ENCODE measurements at places on chromosomes 7 and 10.

DNA sequence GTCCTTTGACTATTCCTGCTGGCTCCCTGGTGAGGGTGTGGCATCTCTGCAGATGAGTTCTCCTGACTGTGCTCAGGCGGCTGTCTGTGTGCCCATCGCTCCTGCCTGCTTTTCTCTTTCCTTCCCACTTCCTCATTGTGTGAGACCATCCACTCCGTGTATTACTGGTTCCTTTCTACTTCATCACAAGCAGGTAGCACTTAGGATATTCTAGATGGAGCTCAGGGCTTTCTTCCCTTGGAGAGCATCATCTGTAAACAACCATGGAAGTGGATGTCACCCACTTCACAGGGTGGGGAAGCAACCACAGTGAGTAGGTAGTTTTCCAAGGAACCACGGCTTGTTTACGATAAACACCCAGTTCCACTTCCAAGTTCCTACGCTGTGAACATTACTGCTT lies 15.7 kb downstream of the DNAJB6 start:
- DNase-seq, result no peak

- DNase-seq, result no peak
Measured at GRCh38 chr10:112261281-112261822, 21.8 kb upstream of the TECTB start.

DNA sequence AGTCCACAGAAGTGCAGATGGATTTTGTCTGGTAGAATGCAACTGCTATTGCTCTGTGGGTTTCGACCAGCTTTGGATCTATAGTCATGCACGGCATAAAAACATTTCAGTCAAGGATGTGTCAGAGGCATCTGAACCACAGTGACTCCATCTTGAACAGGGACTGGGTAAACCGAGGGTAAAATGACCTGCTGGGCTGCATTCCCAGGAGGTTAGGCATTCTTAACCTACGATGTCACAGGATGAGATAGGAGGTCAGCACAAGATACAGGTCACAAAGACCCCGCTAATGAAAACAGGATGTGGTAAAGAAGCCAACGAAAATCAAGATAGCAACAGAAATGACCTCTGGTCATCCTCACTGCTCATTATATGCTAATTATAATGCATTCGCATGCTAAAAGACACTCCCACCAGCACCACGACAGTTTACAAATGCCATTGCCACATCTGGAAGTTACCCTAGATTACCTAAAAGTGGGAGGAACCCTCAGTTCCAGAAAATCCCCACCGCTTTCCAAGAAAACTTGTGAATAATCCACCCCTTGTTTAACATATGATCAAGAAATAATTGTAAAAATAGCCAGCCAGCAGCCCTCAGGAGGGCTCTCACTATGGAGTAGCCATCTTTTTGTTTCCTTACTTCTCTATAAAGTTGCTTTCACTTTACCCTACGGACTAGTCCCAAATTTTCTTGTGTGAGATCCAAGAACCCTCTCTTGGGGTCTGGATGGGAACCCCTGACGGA lies 50.7 kb upstream of the CPXM2 start:
- no peak for DNase-seq

GRCh38 chr7:4234498-4234855 lies 447.6 kb upstream of the FOXK1 start:
- no peak for DNase-seq

GRCh38 chr7:102220960-102221800 lies 65.5 kb upstream of the SH2B2 start:
- no peak for DNase-seq

GRCh38 chr7:135991322-135991721 lies 14.2 kb upstream of the MTPN start:
- DNase-seq, result no peak

GRCh38 chr10:18738835-18739234 lies 79.6 kb downstream of the ARL5B start:
- no peak for DNase-seq

GRCh38 chr7:1015196-1016121 lies 28.9 kb upstream of the GPR146 start:
- no peak for DNase-seq

DNA sequence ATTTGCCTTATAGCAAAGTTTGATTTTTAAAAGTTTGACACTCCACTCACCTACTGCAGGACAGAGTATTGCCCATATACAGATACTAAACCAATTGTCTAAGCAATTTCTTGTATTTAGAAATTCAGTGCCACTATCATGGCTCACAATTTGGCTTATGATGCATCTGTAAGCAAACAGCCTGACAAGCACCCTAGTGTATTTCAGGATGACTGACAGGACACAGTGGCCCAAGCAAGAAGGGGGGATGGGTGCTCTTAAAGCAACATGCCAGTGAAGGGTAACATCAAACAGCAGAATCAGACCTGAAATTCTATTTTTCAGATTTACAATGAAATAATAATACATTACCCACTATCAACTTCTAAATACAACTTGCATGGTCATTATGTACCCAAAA lies 30.5 kb downstream of the CTNNA3 start:
- no peak for DNase-seq

DNA sequence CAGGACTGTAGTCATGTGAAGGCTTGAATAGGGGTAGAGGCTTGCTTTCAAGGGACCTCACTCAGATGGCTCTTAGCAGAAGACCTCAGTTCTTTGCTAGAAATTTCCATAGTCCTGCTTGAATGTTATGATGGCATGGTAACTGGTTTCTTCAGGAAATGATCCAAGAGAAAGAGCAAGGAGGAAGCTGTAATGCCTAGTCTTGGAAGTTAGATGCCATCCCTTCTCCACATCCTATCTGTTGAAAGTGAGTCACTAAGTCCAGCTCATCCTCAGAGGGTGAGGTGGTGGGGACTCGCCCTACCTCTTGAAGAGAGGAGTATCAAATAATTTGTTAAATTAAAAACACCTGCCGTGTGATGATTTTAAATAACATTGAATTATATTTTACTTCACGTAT lies 4.6 kb downstream of the MGAM start:
- DNase-seq, result no peak

- DNase-seq, result no peak
Measured at GRCh38 chr10:88682491-88682890, 18.2 kb downstream of the LIPF start.

DNA sequence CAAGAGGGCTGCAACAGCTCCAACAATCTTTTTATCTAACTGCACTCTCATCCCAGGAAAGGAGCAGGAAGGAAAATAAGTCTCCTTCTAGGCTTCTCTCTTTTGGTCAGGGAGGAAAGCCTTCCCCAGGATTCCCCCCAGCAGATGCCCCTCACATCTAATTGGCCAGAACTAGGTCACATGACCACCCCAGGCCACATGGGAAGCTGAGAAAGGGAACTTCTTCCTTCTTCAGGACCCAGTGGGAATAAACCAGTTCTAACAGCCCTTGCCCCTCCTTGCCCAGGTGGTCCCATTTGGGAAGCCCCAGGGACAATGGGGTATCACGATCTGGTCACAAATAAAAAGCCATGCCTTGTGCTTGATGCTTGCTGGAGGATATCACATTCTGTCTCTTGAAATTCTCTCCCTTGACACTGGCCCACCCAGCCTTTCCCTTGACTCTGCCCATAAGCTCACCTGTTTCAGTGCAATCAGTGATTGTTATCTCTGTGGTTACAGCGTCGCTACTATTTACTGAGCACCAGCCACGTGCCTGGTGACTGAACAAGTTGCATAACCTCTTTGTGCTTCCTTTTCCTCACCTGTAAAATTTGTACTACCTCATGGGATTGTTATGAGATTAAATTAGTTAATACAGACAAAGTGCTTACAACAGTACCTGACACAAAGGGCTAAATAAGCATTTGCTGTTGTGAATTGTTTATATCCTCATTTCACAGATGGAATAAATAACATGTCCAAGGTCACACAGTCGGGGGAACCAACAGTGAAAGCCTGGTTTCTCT lies 9.0 kb upstream of the TACR2 start:
- DNase-seq, result no peak

GRCh38 chr7:33494474-33494873 lies 365.1 kb downstream of the BBS9 start:
- DNase-seq, result no peak

GRCh38 chr7:159032322-159032721 lies 112.3 kb downstream of the VIPR2 start:
- DNase-seq, result no peak

GRCh38 chr10:34539533-34540315 lies 275.4 kb downstream of the PARD3 start:
- no peak for DNase-seq

- DNase-seq, result no peak
Measured at GRCh38 chr7:66880053-66880452, 41.0 kb upstream of the TMEM248 start.

- no peak for DNase-seq
Measured at GRCh38 chr10:60293581-60294175, 96.0 kb downstream of the ANK3 start.

- DNase-seq, result no peak
Measured at GRCh38 chr7:131586259-131586658, 29.8 kb upstream of the PODXL start.

- DNase-seq, result no peak
Measured at GRCh38 chr7:144134116-144134515, 11.1 kb downstream of the OR2A14 start.

- no peak for DNase-seq
Measured at GRCh38 chr10:82925547-82925946, 1050.6 kb downstream of the NRG3 start.

DNA sequence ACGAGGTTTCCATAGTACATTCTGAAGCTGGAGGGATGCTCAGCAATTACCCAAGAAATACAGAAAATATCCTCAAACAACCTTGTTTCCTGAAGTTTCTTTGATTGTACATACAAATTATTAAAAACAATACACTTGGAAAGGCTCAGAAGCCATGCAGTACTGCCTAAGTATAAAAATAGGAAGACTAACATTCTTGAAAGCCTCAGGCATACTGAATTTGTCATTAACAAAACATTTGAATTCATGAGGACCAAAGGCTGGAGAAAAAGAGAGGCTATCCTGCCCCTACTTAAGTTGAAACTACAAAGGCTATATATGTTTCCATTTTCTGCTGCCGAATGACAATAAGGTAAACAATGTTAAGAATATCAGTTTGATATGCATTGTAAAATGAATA lies 54.3 kb upstream of the SGCE start:
- no peak for DNase-seq

DNA sequence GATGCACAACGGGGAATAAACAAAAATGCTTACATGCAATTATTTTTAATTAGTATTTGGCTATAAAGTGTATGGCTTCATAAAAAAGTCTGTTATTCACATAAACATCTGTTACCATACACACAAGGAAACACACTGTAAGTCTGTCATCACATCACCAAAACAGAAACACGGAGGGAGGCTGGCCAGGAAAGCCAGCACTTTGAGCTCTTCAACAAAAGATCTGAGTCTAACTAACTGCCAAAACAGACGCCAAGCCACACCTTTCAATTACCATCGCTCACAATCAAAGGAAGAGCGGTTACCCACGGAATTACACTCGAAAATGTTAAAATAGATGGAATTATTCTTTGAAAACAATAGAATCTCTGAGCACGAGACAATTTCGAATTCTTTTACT lies 49.2 kb upstream of the MGMT start:
- peak; percentile 68 for DNase-seq

DNA sequence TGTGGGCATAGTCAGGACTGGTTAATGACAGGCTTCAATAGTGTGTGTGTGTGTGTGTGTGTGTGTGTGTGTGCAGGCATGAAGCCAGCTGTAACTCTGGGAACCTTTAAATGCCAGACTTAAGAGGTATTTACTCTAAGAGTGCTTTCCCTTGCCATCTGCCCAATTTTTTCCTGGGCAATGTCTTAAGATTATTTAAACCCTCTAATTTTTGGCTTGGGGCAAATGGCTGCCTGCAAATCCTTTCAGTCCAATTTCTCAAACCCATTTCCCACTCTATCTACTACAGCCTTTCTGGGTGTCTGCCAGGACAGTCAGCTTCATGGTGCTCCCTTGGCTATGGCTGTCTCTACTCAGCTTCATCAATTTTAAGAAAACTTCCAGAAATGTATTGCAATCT lies 62.6 kb upstream of the C1GALT1 start:
- DNase-seq, result no peak

GRCh38 chr7:143496263-143496662 lies 18.6 kb downstream of the TAS2R41 start:
- no peak for DNase-seq

DNA sequence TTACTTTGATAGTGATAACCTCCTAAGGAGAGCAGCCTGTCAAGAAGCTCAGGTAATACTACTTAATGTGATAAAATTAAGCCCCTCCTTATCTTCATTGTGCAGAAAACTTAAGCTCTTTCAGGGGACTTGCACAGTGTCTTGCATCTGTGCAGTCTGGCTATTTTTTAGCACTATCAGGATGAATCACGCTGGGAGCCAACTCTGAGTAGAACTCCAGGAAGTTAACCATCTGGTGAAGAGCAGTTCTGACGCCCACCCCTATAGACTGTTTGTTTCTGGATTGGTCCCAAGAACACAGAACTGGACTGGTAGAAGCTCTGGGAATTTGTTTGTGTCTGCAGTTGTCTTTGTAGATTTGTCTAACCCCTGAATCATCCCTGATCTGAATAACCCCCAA lies 41.9 kb downstream of the AGK start:
- DNase-seq, result peak; percentile 32

DNA sequence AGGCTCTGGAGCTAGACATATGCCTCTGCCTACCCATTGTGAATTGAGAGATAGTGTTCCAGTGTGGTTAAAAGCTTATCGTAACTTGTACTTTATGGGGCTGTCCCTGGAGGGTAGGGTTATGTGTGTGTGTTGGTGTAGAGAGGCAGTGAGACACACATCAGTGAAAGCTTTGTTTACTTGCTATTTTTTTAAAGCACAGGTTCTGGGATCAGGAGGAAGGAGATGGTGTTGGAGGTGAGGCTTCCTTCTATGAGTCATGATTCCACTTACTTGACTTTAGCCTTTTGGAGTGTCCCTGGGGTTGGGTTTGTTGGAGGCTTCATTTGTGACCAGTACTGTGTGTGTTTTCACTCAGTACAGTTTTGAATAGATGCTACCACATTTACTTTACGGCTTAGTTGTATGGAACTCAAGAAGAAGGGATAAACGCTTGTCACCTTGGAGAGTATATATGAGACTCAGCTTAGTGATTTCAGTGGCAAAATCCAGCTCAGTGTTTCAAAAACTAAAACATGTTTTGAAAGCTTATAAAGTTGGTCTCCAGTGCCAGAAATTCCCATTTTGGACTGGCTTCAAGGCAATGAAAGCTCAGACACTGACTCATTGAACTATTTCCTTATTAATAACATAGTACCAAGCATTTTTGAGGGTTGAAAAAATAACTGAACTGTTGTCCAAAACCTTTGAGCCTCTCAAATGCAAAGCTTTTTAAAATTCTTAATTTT lies 106.2 kb downstream of the PLXDC2 start:
- DNase-seq, result no peak

GRCh38 chr7:1447551-1448244 lies 11.6 kb downstream of the MICALL2 start:
- DNase-seq, result no peak

DNA sequence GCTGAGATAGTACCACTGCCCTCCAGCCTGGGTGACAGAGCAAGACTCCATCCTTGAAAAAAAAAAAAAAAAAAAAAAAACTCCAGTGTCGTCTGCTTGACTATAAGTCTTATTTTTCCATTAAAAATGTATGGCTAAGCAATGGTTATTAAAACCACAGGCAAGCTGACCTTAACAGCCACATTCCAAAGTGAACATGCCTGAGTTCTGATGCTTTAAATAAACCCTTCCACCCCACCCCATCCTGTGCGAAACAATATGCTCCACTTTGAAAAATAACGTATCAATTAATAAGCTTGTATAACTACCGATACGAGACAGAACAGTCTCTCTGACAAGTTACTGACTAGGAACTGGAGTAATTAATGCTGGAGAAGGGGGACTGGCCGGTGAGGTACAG lies 63.7 kb downstream of the LARP4B start:
- no peak for DNase-seq

Data from NCI-H1694 treated with DMSO at 0.1 percent for 48 hours (cell line).